ENCODE measurements at places on chromosomes 2 and 18. TPM values are rescaled to one million over a fixed set of nuclear protein-coding genes. Genes with fewer than 3 reads are reported as not detected.
A peak's percentile ranks its signal among the peaks of the same experiment; 100 is the strongest.

DNA sequence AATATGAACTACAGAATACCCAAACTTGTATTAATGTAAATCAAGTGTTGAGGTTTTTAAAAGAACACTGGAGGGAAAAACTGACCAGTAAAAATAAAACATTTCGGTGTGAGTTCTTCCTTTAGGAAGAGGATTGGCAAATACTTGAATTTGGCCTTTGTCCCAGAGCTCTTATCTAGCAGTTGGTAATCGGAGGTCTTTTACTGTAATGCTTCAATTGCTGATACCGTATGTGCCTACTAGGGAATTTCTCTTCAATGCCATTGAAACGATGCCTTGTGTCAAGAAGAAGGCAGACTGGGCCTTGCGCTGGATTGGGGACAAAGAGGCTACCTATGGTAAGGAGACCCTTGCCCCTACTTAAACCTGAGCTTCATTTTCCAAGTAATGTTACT lies 4.1 kb downstream of the RRM2 start:
- no peak for DNase-seq

DNA sequence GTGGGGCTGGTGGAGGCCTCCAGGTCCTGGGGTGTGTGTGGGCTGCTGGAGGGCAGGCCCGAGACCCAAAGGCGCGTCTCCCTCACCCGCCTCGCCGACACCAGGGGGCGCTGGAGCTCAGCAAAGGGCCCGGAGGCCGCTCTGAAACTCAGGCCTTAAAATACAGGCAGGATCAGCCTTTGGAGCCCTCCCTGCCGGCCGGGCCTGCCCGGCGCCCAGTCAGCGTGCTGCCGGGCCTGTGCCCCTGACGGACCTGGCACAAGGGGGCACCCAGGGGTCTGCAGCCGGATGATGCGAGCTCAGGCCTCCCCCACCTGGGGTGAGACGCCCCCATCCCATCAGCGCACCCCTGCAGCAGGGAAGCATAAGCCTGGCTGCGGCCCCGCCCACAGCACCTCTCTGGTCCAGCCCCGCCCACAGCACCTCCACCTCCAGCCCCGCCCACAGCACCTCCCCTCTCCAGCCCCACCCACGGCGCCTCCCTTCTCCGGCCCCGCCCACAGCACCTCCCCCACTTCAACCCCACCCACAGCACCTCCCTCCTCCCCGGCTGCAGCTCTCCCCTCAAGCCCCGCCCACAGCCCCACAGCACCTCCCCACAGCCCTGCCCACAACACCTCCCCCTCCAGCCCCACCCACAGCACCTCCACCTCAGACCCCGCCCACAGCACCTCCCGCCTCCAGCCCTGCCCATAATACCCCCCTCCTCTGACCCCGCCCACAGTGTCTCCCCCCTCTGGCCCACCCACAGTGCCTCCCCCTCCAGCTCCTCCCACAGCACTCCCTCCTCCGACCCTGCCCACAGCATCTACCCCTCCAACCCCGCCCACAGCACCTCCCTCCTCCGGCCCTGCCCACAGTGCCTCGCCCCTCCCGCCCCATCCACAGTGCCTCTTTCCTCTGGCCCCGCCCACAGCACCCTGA lies 92.8 kb upstream of the OTOS start:
- peak; percentile 82 for DNase-seq

DNA sequence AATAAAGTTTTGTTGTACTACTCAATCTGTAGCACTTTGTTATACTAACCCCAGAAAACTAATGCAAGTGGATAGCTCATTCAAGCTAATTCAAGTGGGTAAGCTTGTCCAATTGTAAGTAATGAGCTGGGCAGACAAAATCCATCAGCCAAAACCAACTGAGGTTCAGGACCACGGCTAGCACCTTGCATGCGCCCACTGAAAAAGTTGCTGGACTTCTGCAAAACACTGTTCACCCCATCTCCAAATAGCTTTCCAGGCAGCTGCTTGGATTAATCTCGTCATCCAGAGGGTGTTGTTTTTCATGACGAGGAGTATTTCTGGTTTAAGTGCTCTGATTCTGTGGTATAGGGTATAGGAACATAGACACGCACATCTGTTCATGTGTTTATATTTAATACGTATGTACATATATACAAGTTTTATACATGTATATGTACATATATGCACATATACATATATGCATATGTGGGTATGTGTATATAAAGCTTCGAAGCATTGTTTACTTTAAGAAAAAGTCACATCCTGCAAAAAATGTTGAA lies 307.5 kb downstream of the GALR1 start:
- DNase-seq = no peak

DNA sequence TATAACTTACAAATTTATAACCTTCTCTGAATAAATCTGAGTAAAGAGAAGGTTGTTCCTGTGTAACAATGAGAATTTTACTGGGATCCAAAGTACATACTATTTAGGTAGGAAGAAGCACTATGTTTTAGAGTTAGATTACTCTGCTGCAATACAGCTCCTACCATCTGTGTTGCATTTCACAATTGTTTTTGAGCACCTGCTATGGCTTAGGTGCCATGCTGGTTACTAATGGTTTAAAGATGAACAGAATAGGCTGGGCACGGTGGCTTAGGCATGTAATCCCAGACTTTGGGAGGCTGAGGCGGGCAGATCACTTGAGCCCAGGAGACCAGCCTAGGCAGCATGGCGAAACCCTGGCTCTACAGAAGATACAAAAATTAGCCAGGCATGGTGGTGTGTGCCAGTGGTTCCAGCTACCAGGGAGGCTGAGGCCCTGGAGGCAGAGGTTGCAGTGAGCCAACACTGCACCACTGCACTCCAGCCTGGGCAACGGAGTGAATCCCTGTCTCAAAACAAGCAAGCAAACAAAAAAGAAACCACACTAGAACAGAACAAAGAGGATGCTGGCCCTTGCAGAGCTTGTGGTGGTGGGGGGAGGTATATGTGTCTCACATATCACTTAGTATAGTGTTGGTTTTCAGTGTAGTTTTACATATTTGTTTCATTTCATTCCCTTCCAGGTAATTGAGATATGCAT lies 56.7 kb downstream of the SPTBN1 start:
- no peak for DNase-seq

- no peak for DNase-seq
Observed at GRCh38 chr2:212030709-212031108, 507.9 kb downstream of the ERBB4 start.

DNA sequence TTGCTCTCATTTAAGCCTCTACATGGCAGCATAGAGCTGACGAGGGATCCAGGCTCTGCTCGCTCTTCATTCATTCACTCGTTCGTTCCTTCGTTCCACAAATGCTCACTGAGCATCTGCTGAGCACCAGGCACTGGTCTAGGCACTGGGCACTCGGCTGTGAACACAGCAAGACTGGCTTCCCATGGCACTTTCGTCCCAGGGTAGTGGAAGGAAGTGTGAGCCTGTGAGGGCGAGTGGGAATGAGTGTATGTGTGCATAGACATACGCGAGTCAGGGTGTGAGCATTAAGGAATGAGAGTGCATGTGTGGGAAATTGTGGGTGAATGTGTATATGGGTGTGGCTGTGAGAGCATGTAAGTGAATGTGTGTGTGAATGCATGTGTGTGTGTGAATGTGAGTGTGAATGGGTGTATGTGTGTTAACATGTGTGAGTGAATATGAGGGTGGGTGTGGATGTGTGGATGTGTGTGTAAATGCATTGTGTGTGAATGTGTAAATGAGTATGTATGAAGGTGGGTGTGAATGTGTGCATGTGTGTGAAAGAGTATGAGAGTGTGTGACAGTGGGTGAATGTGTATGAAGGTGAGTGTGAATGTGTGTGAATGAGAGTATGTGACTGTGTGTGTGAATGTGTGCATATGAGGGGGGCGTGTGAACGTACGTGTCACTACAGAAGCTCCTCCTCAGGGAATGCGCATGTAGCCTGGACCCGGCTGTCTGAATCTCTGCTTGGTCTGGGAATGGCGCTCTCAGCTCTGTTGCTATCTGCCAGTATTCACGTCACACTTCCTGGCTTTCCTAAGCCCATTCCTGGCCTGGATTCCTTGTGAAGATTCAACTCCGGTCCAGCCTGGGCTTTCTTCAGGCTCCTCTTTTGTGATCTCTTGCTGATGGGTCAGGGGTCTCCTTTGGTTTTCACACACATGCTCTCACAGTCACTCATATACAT lies 28.8 kb downstream of the SNORC start:
- DNase-seq = no peak

DNA sequence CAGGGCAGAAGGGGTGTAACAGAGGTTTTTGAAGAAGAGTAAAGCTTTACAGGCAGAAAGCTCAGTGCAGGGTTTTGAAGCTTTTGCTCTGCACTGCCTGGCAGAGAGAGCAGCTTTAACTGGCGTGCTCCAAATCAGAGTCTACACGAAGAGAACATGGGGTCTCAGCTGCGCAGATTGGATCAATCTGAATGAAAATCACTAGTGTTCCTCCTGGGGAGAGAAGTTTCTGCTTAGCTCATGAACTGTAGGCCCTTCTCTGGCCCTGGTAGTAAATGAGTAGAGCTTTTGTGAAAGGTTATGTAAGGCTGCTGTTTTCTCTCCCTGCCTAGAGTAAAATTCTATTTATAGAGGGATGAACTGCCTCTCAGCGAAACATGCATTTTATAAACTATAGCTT lies 13.6 kb downstream of the DCC start:
- no peak for DNase-seq

GRCh38 chr2:20752293-20752692 lies 70.6 kb downstream of the LDAH start:
- no peak for DNase-seq

C2orf92 gene
- total RNA-seq = 23.3 TPM

DNA sequence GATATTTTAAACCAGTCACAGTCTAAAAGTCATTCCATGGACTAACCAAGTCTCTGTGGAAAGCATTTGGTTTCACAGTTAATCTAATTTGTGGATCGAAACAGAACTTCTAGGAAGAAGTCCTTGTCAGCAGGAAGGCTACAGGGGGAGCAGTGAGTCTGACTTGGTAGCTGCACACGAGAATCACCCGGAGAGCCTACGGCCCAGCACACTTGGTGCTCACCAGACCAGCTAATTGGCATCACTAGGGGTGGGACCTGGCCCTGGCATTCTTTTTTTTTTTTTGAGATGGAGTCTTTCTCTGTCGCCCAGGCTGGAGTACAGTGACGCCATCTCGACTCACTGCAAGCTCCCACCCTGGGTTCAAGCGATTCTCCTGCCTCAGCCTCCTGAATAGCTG lies 97.7 kb downstream of the ZNF532 start:
- DNase-seq = no peak
